Left colon (tissue), 2 donors: ENCODE measurements at places on chromosomes 16 and 17.

DNA sequence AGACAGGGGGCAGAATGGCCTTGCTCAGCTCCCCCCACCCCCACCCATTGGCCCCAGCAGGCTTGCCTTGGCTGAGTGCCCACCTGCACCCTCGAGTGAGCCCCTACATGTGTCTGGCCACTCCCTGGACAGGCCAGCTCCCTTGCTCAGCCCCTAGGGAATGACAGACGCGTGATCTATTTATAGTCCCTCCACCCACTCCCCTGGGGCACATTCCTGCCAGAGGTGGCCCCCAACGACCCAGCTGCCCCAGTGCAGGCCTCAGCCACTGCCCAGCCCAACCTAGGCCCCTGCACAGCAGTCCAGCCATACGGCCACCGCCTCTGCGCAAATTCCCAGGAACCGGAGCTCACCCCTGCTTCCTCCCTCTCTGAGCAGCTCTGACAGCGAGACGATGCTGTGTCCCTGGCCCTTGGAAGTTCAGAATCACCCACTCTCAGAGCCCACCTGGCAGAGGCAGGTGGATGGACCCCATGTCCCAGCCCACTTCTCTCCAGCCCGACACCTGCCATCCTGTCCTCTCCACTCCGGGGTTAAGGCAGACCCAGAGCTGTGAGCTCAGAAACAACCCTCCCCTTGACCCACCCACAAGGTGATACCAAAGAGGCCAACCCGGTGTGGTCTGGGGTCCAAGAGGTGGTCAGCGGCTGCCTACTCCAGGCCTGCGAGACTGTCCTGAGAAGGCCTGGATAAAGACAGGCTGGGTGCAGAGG lies 11.5 kb upstream of the P2RX1 start:
- DNase-seq = no peak

DNA sequence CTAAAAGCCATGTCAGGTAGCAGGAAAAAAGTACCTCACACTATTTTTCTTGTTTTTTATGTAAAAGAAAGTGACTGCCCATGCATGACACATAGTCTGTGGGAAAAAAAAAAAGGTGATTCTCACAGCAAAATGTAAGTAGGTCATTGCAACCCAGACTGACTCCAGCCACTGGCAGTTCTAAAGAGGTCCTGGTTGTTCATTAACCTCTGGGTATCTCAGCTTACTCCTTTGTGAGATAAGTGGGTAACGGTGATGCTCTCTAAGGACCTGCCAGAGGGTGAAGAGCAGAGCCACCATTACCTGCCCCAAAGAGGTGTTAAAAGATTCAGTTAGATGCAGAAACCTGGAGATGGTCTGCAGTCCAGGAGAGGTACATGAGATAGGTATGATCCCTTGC lies 531.9 kb downstream of the GRIN2A start:
- no peak for DNase-seq

GRCh38 chr17:19533036-19533717 lies 477 bp upstream of the SLC47A1 start:
- DNase-seq = no peak

DNA sequence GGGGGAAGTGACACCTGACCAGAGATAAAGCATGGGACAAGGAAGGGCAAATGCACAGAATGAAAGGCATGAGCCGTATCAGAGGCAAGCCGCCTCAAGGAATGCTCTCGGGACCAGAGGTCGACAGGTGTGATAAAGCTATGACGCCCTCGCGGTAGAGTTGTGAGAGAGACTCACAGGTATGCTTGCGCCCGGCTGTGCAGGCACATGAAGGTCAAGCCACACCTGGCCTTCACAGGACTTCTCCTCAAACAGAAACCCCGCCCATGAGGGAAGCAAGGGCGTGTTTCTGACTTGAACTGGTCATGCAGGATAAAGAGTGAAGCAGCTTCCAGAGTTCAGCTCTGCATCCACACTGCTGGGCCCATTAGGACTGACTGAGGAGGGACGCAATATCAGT lies 7.8 kb downstream of the NCBP3 start:
- DNase-seq = peak; percentile 95

- DNase-seq = no peak
Measured at GRCh38 chr16:88375996-88376834, 6.5 kb upstream of the ZNF469 start.

DNA sequence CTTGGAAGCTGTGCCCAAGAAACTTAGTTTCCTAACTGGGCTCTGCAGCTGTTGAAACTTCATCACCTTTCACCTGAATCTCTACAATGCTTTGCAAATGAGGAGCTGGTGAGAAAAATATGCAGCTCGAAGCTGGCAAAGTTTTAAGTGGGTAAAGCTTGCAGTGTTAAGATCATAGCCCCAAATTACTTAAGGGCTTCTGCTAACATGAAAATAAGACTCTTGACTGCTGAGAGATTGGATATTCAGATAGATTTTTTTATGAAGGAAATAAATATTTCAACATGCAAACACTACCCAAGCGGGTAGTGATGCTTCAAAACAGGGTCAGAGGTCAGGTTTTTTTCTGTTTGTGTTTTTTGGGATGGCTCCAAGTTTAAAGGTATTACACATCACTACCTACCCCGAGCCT lies 278.7 kb downstream of the FTO start:
- no peak for DNase-seq

GRCh38 chr17:61209525-61209924 lies 190.1 kb upstream of the TBX2 start:
- DNase-seq = no peak

GRCh38 chr16:89906140-89907025 lies 12.3 kb upstream of the MC1R start:
- DNase-seq = no peak

GRCh38 chr17:14048169-14048568 lies 21.1 kb upstream of the COX10 start:
- DNase-seq = no peak

- DNase-seq = no peak
Measured at GRCh38 chr17:50908140-50908859, 42.1 kb upstream of the TOB1 start.

- DNase-seq = no peak
Measured at GRCh38 chr17:47720754-47721533, 12.1 kb upstream of the TBX21 start.

- no peak for DNase-seq
Measured at GRCh38 chr16:68781784-68782183, 44.7 kb downstream of the CDH1 start.

- no peak for DNase-seq
Measured at GRCh38 chr16:11071829-11072228, 127.5 kb downstream of the CLEC16A start.

- DNase-seq = no peak
Measured at GRCh38 chr17:64183815-64184214, 53.9 kb upstream of the ERN1 start.

DNA sequence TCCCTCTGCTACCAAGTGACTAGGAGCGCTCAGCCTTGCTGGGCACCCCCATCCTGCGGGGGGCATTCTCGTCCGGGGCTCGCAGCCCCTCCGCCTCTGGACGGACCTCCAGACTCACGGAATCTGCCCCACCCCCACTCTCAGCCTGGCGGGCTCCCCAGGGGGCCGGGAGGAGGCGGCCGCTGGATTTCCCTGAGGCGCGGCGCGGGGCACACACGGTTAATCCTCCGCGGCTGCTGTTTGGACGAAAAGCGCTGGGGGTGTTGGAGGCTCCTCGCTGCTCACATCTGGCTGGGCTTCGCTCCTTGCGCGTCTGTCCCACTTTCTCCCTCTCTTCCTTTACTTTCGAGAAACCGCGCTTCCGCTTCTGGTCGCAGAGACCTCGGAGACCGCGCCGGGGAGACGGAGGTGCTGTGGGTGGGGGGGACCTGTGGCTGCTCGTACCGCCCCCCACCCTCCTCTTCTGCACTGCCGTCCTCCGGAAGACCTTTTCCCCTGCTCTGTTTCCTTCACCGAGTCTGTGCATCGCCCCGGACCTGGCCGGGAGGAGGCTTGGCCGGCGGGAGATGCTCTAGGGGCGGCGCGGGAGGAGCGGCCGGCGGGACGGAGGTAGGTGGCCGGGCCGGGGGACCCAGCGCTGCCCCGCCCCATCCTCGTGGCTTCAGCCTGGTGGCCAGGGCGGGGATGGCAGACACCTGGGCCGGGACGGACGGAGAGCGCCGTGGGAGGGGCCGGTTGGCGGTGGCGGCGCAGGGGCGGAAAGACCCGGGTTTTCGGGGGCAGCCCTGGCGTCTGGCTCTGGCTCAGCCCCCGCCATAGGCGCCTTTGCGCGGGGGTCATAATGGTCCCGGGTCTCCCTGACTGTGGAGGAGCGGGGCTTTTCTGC lies at the start of gene C1QTNF1:
Gene C1QTNF1 (plus strand): TSS at position 284 of the 886 bp plus-strand sequence. CDS start 19,800 bp downstream, outside the sequence.
- DNase-seq = no peak
